NK-92 treated with Interleukin-12 subunit alpha and Interleukin-12 subunit beta, amount 100 ng/mL, for 24 hours (cell line): ENCODE measurements at places on chromosomes 6 and 20.

DNA sequence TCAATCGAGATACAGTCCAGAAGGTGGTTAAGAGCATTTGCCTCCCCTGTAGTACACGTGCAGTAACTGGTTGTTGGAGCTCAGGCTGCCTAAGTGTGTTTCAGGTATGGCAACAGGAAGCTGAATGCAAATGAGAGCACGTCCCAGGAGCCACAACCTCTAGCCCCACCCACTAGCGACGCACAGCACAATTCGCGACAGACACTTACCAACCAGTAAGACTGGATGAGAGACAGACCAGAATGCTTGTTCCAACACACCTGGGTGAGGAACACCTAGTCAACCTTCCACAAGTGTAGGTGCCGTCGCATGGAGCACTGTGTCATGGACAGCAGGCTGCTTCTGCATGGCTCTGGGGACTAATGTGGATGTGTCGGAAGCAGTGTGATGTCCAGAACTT lies 7.2 kb upstream of the SERPINB1 start:
- DNase-seq = no peak

DNA sequence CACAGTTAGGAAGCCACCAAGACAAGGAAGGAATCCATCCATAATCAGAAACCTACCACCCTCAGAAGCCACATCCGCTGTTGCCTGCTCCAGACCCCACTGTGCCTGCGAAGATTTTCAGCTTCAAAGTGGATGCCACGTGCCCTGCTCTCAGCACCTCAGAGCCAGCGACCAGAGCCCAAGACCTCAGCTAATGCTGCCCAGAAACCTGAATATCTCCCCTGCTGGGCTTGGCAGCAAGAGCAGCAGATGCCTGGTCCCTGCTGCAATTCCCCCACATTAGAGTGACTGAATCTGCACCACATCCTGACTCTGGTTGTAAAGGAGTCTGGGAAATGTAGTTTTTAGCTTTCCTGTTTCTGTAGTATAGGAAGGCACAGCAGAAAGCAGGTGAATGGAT lies 10.7 kb upstream of the ULBP3 start:
- DNase-seq = no peak

DNA sequence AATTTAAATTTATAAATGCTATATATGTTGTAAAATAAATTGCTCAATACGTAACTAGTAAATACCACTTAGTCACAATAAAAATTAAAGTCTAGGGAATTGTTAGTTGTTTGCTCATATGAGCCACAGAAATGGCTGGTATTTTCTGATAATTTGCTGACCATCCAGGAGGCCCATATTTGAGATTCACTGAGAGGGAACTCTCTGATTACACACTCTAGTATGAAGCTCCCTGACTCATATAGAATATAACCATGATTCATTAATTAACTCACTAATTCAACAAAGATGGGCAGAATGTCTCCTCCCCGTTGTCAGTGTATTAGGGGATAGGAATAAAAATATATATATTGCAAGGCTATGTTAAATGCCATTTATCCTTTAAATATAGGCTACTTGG lies 46.6 kb upstream of the TMEM30A start:
- DNase-seq = no peak

DNA sequence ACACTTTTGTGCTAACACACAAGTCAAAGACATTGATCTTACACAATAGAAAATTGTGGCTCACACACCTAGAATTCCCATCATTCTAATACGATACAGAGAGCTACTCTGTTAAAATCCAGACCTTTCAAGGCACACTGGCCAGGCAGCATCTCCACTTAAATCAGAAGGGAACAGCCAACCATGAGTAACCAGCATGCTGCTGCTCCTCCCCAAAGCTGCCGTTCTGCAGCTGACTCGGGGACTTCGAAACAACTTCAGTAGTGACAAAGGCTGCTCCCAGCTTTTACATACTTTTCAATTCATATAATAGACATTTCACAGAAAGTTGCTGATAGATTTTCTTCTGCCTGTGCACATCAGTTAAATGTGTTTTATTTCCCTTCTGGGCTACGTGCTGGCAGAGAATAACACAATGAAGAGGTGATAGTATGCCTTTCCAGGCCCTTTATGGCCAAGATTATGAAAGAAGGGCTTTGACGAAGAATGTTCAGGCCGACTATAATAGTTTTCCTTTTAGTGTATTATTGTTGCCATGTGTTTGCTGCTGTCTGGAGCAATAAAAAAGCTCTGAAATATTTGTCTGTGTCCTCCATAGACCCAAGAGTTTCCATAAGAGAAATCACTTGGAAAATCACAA lies 159.0 kb downstream of the GMDS start:
- DNase-seq = no peak

GRCh38 chr6:1391800-1392309 lies 2.5 kb downstream of the FOXF2 start:
- no peak for DNase-seq

GRCh38 chr20:43386878-43387277 lies 70.8 kb upstream of the SRSF6 start:
- no peak for DNase-seq

- no peak for DNase-seq
These were observed 28.3 kb downstream of the SERPINB6 start for GRCh38 chr6:2942914-2943563.

- DNase-seq = no peak
These were observed 349.2 kb downstream of the MAFB start for GRCh38 chr20:40339661-40340449.
